ENCODE measurements at places on chromosomes 12 and 14.

GRCh38 chr12:9625019-9625418 is 17.3 kb upstream of the KLRB1 start:
- DNase-seq: no peak

GRCh38 chr12:93050026-93050747 is 121.1 kb upstream of the EEA1 start:
- no peak for DNase-seq

- DNase-seq: no peak
These were observed 170.0 kb downstream of the SLC2A13 start for GRCh38 chr12:39935839-39936238.

GRCh38 chr14:83607682-83608081 is 1922.3 kb upstream of the FLRT2 start:
- DNase-seq: no peak

- DNase-seq: no peak
These were observed at the start of gene NYNRIN for GRCh38 chr14:24398653-24399446. Gene NYNRIN (plus strand): TSS chr14:24399003. CDS start chr14:24399247, 244 bp downstream.

- peak; percentile 9 for DNase-seq
These were observed 530.1 kb downstream of the NRXN3 start for GRCh38 chr14:78700236-78700635.

- peak; percentile 40 for DNase-seq
These were observed 19.7 kb upstream of the RAB35 start for GRCh38 chr12:120136093-120136770.

DNA sequence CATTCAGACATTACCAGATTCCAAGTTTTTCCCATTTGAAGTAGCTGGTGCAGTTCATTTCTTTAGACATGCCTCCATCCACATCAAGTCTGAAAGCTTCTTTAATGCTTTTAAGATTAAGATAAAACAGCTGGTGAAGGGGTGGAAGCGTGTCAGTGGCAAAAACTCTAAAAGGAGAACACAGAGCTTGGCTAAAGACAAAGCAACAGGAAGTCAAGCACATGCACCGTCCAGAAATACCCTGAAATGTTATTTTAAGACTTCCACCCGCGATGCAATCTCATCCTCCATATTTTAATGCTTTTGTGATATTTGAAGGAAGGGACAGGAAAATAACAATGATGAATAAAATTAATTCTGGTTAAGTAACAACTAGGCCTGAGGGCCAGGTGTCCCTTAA is 31.8 kb downstream of the PPM1H start:
- no peak for DNase-seq

DNA sequence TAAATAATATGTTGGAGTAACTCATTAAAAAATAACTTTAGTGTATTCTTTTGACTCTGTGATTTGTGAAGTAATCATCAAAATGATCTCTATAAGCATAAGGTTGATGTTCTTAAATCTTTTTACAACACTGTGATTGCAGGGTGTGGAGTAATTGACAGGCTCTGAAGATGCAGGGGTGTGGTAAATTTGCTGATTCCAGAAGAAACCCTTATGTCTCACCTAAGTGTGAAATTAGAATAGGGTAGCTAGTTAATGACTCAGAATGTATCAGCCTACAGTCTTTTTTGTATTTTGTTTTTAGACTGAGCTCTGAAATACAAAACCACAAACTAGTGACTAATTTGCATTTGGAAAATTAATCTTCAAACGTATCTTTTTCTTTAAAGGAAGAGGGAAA is 5.9 kb downstream of the PRPF39 start:
- DNase-seq: no peak

DNA sequence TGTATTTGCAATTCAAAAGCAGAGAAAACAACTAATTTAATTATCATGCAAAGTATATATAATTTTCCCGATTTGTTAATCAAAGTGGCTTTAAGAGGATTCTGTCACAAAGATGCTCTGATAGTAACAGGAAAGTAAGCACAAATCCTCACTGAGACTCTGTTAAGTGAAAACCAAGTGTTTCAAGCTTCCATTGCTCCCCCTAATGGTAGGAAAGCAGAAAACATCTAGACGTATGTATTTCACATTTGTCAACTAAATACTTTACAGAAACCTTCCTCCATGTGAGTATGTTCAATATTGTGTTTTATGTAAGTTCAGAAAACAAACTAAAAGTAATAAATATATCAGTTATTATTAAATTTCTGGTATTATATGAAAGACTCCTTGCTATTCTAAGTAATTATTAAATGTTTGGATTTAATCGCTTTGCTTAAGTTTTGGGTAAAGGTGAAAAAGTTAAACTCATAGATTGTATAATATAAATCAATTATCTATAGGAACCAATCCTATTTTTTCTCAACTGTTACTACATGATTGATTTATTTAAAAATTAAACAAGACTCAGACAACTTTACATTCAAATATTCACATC is 1.5 kb upstream of the NTS start:
- peak; percentile 9 for DNase-seq

GRCh38 chr12:76489737-76490136 is 69.8 kb downstream of the OSBPL8 start:
- no peak for DNase-seq

- no peak for DNase-seq
These were observed 104.5 kb downstream of the TMEM30B start for GRCh38 chr14:61176686-61177085.

DNA sequence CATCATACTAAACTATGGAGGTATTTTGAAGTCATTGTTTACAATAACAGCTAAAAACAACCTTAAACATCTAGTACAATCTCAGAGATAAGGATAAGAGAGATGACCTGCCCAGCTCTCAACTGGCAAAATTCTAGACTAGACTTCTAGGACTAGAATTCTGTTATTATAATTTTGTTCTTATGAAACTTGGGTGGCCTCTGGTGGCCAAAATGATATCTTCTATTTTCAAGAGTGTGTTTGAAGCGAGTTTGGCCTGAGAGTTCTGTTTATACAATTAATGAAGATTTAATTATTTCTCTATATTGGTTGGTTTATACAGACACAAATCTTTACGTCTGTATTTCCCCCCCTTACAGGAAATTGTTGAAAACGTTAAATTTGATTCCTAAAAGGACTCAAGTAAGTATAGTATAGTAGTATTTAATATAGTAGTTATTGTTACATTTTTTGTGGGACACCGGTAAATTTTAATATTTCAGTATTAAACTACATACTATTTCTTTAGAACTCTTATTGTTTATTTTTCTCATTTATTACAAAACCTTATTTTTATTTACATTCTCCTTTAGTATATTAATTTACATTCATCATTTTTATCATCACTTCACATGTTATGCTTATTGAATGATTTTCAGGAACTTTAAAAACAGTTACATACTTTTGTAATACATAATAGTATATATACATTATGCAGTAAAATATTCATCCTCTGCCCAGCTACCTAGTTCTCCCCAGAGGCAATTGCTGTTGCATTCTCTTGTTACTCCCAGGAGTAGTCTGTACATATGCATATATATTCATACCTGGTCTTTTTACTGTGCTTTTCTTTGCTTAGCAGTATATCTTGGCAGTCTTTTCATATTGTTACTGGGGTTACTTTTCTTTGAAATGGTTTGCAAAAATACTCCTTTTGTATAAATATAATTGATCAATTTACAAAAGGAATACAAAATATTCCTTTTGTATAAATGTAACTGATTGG is 6.6 kb downstream of the PPHLN1 start:
- DNase-seq: peak; percentile 37

DNA sequence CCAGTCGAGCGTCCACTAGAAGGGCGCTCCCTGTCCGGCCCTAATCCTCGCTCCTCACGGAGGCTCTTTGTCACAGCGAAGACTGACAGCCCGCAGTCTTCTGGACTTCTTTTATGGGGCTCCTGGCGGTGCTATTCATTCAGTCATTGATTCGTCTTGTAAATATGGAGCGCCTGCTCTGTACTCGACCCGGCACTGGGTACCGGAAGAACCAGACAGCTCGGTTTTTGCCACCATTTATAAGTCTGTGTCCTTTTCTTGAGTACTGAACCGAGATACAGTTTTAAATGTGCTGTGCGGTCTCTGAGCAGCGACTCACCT is 570 bp downstream of the DMAC2L start:
- DNase-seq: no peak

DNA sequence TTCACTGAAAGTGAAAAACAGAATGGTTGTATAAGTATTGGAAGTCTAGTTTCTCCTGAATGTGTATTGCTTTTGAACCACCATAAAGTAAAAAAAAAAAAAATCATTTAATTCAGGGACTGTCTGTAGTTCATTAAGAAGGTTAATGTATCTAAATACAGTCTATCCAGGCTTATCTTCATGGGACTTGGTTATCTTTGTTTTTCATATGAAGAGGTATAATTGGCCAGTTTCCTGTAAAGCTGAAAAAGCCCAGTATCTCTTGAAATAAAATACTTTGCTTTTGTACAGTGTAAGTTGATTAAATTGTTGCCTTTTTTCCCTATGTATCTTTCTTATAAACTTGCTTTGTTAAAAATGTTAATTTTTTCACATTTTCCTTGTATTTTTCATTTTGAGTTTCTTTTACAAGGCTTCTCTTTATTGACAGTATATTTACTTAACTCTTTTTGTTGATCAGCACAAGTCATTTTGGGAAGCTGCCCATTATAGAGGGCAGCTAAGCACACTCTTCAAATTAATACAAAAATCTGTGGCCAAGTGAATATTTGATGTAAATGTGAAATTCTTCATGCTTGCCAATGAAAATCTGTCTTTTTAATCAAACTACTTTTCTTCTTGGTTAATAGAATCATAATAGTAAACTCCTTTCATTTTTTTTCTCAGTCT is 156.0 kb downstream of the TMTC3 start:
- no peak for DNase-seq

DNA sequence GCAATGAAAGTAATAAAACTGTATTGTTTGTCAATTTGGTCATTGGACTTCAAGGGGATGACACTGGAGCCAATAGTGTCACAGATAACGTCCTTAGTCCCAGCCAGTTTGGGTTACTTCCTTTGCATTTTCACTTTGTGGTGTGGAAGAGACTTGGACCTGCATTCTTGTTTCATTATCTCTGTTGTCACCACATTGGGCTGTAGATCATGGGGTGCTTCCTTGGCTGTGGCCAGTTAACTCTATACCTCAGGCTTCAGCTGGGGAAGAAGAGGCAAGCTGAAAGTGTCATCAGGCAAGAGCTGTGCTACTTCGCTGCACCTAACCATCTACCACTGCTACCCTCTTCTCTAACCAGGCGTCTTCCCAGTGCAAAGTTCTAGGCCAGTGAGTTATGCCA is 15.1 kb upstream of the CISTR start:
- no peak for DNase-seq
